CD4-positive, CD25-positive, alpha-beta regulatory T cell (primary cell): ENCODE measurements at places on chromosomes 1 and 21. TPM values are rescaled to one million over a fixed set of nuclear protein-coding genes. Genes with fewer than 3 reads are reported as not detected.

DNA sequence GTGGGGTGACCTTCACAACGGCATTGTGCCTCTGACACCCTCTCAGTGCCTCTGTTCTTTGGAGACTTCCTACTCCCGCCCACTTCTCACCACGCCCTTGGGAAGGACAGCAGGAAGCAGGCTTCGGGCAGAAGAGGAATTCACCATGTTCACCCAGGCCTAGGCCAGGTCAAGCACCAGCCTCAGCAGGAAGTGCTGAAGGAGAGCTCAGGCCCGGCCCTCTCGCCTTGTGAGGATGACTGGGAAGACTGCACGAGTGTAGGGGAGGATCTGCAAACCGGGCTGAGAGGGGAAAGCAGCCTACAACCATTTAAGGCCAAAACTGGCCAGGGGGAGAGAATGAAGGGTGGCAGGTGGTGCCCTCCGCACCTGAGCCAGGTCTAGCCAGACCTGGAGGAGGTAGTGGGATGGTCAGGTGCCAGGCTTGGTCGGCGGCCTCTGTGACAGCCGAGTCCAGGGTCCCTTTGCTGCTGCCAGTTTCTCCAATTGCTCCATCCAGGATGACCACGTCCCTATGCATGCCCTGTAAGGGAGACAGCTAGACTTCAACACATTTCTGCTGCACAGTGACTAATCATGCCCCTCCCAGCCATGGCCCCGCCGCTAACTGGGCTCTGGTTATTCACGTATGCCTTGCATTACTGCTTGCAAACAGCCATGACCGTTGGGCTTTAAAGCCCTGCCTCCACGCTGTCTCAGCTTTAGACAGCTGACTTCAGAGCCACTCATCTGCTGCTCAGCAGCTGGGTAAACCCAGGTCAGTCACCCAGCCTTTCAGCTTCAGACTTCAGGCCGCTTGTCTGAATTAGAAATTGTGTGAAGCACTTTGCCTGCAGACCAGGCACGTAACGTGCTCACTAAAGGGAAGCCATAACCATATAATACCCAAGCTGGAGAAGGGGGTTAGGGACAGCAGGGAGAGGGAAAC lies 8.9 kb downstream of the MRTO4 start:
- DNase-seq, result no peak
- no peaks in the 10 kb centered on the region for H3K27me3 ChIP-seq
- peaks cover 51% of the 10 kb centered on the region for H3K36me3 ChIP-seq
- H3K4me1 ChIP-seq, result no peaks in the 10 kb centered on the region
- H3K27ac ChIP-seq, result no peak overlapping the region
- no peak overlapping the region for H3K4me3 ChIP-seq

- H3K36me3 ChIP-seq, result no peaks in the 10 kb centered on the region
- H3K4me1 ChIP-seq, result no peaks in the 10 kb centered on the region
- H3K27me3 ChIP-seq, result no peaks in the 10 kb centered on the region
- H3K4me3 ChIP-seq, result no peak overlapping the region
- no peak overlapping the region for H3K27ac ChIP-seq
Observed at GRCh38 chr1:158323866-158324265, 7.5 kb downstream of the CD1B start.

DNA sequence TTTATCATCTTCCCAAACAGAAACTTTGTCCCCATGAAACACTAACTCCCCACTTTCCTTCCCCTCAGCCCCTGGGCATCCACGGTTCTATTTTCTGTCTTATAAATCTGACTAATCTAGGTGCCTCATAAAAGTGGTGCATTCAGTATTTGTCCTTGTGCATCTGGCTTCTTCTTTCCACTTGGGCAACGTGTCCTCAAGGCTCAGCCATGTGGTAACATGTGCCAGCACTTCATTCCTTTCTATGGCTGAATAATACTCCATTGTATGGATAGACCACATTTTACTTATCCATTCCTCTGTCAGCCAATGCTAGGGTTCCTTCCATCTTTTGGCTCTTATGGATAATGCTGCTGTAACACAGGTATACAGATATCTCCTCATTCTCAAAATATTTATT lies 305.0 kb upstream of the RUNX1 start:
- no peak overlapping the region for H3K4me3 ChIP-seq
- DNase-seq, result no peak
- H3K27ac ChIP-seq, result no peak overlapping the region
- H3K4me1 ChIP-seq, result no peaks in the 10 kb centered on the region
- no peaks in the 10 kb centered on the region for H3K36me3 ChIP-seq

- H3K27ac ChIP-seq, result no peak overlapping the region
- H3K4me3 ChIP-seq, result no peak overlapping the region
- no peak for DNase-seq
- peaks cover 10% of the 10 kb centered on the region for H3K4me1 ChIP-seq
- peaks cover 11% of the 10 kb centered on the region for H3K27me3 ChIP-seq
Observed at GRCh38 chr1:207286786-207287468, 34.6 kb upstream of the CD55 start.

DNA sequence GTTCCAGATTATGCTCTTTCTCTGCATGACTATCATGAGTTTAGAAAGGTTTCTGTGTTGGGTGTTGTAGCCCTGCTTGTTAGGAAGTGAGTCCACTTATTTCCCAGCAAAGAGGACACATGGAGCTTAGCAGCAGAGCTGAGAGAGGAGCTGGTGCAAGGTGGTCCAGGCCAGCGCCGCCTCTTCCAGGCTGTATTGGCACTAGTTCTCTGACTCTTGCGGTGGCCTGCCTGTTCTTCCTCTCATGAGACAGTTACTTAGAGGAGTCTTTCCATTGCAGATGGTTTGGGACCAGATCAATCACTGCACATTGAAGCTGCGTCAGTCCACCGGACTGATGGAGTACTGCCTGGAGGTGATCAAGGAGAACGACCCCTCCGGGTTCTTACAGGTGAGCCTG lies 38.0 kb downstream of the TRIM67 start:
- no peaks in the 10 kb centered on the region for H3K36me3 ChIP-seq
- H3K27ac ChIP-seq, result no peak overlapping the region
- peaks cover 2% of the 10 kb centered on the region for H3K27me3 ChIP-seq

DNA sequence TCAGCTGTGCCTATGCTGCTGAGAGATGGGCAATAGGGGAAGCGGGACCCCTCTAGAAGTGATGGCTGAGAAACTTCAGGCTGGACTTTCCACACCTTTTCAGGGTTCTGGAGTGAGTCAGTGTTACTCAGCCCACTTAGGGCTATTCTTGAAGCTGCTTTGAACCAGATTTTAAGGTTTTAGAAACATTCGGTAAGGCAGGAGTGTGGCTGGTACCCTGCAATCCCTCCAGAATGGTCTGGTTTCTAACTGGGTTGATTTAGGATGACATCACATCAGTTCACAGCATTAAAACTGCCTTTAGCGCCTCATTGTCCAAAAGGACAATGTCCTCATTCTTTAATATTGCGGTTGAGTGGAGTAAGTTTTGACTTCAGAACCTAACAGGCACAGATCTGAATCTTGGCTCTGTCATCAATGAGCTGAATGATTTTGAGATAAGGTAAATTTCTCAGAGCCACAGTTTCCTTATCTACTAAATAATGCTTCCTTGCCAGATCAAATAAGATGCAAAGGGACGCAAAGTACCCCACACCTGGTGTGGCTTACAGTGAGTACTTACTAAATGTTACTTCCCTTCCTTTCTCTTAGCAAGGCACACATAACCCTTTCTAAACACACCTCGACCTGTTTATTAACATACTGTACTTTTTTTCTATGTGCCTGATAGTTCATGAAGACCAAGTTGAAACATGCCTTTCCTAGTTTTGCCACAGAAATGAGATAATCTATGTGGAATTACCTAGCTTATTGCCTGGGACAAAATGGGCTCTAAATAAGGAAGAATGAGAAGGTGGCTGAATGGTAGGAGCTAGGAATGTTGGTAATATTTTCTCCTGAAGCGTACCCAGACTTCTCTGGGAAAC lies 209.8 kb downstream of the ROR1 start:
- H3K4me3 ChIP-seq, result no peak overlapping the region
- DNase-seq, result no peak

GRCh38 chr1:102615896-102616295 lies 492.4 kb downstream of the COL11A1 start:
- H3K4me3 ChIP-seq, result no peak overlapping the region
- no peaks in the 10 kb centered on the region for H3K36me3 ChIP-seq
- no peak overlapping the region for H3K27ac ChIP-seq
- H3K27me3 ChIP-seq, result no peaks in the 10 kb centered on the region
- no peaks in the 10 kb centered on the region for H3K4me1 ChIP-seq
- DNase-seq, result no peak

DNA sequence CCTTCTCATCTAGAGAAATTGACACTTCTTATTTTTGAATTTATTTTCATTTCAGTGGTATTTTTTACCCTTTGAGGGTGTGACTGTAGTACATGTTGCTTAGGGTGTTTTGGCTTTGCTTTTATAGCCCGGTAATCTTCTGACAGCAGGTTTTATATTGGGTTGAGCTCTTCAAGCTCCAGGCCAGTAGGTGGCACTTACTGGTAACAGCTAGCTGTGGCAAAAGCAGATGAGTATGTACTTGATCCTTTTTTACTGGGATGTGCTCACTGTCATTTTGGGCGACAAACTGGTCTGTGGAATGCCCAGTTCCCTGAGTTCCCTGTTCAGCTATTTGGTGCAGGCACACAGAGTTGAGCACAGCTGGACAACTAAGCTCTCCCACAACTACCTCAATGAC lies 916.2 kb upstream of the B3GALT2 start:
- no peaks in the 10 kb centered on the region for H3K4me1 ChIP-seq
- no peak for DNase-seq
- no peaks in the 10 kb centered on the region for H3K36me3 ChIP-seq
- no peak overlapping the region for H3K27ac ChIP-seq
- H3K4me3 ChIP-seq, result no peak overlapping the region

DNA sequence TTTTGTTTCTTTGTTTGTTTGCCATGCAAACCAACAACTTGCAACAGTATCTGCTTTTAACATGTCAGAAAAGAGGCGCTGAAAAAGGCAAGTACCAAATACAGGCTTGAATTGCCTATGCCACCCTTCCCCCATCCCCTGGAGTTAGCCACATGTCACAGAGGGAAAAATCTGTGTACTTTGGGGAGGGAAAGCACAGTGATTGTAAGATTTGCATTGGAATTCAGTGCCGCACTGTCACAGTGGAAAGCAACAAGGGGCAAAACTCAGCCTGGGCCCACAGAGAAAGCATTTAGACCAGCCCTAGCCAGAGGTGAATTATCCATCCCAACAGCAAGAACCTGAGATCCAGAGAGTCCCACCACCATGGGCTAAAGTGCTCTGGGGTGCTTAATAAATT lies 52.4 kb upstream of the ACADM start:
- H3K4me3 ChIP-seq, result no peak overlapping the region
- H3K36me3 ChIP-seq, result no peaks in the 10 kb centered on the region
- H3K4me1 ChIP-seq, result no peaks in the 10 kb centered on the region
- H3K27ac ChIP-seq, result no peak overlapping the region

GRCh38 chr1:10864776-10865175 lies 68.3 kb upstream of the CASZ1 start:
- no peak overlapping the region for H3K27ac ChIP-seq
- no peaks in the 10 kb centered on the region for H3K36me3 ChIP-seq
- no peak for DNase-seq
- peaks cover 11% of the 10 kb centered on the region for H3K27me3 ChIP-seq
- peaks cover 11% of the 10 kb centered on the region for H3K4me1 ChIP-seq
- H3K4me3 ChIP-seq, result no peak overlapping the region

- DNase-seq, result no peak
- no peaks in the 10 kb centered on the region for H3K27me3 ChIP-seq
- no peak overlapping the region for H3K4me3 ChIP-seq
- no peak overlapping the region for H3K27ac ChIP-seq
Observed at GRCh38 chr1:243443557-243443956, 187.7 kb downstream of the SDCCAG8 start.

DNA sequence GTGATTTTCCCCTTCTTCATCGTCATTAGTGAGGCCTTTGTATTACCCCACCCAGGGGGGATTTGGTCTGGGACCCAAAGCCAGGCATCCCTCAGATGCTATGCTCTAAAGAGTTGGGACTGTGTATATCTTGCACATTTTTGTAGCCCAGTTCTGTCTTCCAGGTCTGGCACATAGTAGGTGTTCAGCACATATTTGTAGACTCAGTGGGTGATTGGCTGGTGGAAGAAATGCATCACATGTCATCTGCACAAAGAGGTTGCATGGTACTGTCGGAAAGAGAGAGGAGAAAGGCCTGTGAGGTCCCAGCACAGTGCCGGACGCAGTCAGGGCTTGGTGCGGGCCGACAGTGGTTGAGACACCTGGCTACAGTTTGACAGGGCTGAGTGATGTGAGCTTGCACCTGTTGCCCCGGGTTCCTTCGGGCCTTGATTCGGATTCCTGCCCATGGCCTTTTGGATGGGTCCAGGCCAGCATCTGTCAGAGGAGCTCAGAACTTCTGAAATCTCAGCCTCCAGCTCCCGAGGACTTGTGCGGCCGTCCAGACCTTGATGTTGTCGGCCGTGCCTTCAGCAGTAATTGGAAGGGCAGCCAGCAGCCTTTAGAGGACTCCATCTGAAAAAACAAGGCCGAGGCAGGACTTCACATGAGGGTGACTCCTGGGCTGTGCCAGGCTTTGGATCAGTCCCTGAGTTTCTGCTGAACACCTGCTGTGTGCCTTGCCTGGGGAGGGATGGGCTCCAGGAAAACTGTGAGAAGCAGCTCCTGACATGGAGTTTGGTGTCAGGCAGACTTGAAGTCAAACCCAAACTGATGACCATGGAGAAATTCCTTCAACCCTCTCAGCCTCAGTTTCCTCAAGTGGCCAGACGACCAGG lies 40.9 kb upstream of the PADI1 start:
- no peaks in the 10 kb centered on the region for H3K27me3 ChIP-seq
- no peak for DNase-seq
- no peak overlapping the region for H3K27ac ChIP-seq

DNA sequence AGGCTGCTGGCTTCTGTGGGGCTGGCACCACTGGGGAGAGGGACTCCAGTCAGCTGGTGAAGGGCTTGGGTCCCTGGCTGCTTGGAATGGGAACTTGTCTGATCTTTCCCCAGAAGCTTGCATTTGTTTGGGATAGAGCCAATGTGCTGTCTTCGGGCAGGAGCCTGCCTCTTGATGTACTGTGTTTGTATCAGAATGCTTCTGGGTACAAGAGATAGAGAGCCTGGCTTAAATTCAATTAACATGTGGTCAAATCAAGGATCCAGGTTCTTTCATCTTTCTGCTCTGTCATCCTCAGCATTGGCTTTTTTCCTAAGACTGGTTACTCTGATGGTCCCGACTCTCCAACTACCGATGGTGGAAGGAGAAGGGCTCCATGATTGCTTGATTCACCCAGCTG lies 16.0 kb upstream of the PROK1 start:
- peaks cover 5% of the 10 kb centered on the region for H3K27me3 ChIP-seq
- no peak overlapping the region for H3K27ac ChIP-seq
- no peaks in the 10 kb centered on the region for H3K4me1 ChIP-seq

DNA sequence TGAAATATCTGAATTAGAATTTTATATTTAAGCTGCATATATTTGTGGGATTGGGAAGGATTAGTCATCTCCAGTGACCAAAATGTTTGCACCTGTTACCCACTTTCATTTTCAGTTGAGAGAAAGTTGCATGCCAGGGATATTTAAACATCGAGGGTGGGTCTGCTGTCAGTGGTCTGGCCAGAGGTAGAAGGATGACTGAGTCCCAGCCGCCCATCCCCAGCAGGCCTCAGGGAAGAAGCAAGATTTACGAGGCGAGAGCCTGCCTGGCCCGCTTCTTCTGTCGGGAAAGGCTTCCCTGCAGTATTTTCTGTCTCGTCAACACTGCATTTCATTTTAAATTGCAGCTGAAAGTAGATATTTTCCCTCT lies 1.4 kb upstream of the MAN1C1 start:
- no peak overlapping the region for H3K27ac ChIP-seq
- H3K27me3 ChIP-seq, result peaks cover 16% of the 10 kb centered on the region
- no peaks in the 10 kb centered on the region for H3K36me3 ChIP-seq

The CLEC20A gene
- total RNA-seq, result not detected

The PRAMEF5 gene
- total RNA-seq, result not detected

The MTF2 gene
- 53.0 TPM for total RNA-seq

The ALX3 gene
- not detected for total RNA-seq

The FAM43B gene
- not detected for total RNA-seq

The CR1 gene
- total RNA-seq, result 0.94 TPM

The UBE2U gene
- not detected for total RNA-seq

The ERG gene
- 1.5 TPM for total RNA-seq

The CFAP74 gene
- total RNA-seq, result not detected

The KRTAP20-3 gene
- not detected for total RNA-seq

The MECR gene
- 11.6 TPM for total RNA-seq
